ENCODE measurements at places on chromosomes 12 and 14.

- DNase-seq, result no peak
These were observed 2.9 kb upstream of the EMP1 start for GRCh38 chr12:13193505-13194231.

DNA sequence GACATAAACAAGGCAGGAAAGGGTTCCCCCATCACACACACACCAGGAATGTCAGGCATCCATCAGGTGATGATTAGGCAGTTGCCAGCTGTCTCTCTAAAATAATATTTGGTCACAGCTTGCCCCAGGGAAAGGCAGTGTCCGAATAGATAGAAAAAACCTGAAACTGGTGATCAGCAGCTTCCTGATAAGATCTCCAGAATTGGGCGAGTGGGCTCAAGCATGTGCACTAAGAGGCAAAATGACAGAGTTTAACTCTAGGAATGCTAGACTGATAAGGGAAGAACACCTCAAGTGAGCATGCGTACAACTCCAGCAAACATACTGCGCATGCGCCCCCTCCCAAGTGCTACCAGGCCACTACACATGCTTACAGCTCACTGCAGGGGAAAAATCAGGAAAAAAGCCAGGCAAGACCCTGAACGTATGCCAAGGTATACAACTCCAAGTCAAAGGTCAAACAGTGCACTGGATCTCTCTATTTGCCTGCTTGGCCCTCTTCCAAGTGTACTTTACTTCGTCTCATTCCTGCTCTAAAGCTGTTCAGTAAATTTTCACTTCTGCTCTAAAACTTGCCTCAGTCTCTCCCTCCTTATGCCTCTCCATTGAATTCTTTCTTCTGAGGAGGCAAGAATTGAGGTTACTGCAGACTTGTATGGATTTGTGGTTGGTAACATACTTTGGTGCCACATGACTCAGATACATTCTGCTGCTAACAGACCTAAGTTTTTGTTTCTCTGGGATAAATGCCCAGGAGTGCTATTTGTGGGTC, 73.5 kb upstream of the VASH1 start:
- no peak for DNase-seq

DNA sequence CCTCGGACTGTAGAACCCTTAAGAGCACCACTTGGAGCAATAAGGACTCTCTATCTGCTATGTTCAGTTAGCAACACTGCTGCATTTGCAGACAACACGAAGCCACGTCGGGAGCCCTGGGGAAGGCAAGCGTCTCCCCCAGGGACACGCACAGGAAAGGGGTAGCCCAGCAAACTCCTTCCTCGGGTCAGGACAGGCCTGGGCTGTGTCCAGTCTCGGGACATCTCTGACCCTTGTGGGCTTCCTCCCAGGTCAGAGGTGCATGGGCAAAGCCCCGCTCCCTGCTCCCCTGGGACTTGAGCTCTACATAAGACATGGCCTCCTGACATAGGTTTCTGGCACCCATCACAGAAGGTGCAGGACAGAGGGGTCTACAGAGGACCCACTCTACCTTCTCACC, 119.5 kb downstream of the PIWIL1 start:
- no peak for DNase-seq

GRCh38 chr14:32004300-32004699, 72.8 kb upstream of the ARHGAP5 start:
- no peak for DNase-seq

- DNase-seq, result no peak
These were observed 23.1 kb downstream of the MGAT4C start for GRCh38 chr12:86233126-86233525.

DNA sequence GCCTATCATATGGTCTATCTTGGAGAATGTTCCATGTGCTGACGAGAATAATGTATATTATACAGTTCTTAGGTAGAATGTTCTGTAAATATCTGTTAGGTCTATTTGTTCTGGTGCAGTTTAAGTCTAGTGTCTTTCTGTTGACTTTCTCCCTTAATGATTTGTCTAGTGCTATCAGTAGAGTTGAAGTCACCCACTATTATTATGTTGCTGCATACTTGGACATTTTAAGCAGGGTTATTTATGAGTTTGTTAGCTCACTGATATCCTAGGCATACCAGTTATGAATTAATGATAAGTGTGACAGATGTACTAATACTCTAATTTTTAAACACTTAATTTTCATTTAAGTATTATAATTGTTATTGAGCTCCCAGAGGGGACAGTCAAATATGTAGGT, 292.5 kb downstream of the AKAP6 start:
- no peak for DNase-seq

Measured in activated T-helper 9 cell treated with anti-CD3 and anti-CD28 coated beads, Interleukin-2, amount 50 U/mL, for 16 hours (primary cell).